ENCODE measurements at places on chromosomes 2 and 18. TPM values are rescaled to one million over a fixed set of nuclear protein-coding genes. Genes with fewer than 3 reads are reported as not detected.

Gene FHL2
- total RNA-seq = 0.38 TPM

Gene IL1F10
- not detected for total RNA-seq

Gene DES
- not detected for total RNA-seq

Gene ADRA2B
- total RNA-seq = 2.0 TPM

Gene CEP192
- 24.3 TPM for total RNA-seq

Gene MEP1B
- total RNA-seq = not detected

Gene COPS7B
- total RNA-seq = 35.0 TPM

Gene ST8SIA3
- total RNA-seq = not detected

Gene MROH2A
- not detected for total RNA-seq

Gene CFAP53
- 0.22 TPM for total RNA-seq

Gene OSBPL6
- total RNA-seq = not detected

Gene C1GALT1C1L
- not detected for total RNA-seq

Gene MC4R
- not detected for total RNA-seq

Gene LBX2
- not detected for total RNA-seq

Gene RAB31
- 0.11 TPM for total RNA-seq

Gene DCDC2C
- total RNA-seq = not detected

Gene UGT1A9
- total RNA-seq = not detected

Gene MPP4
- not detected for total RNA-seq

Gene EIF2AK3
- 44.8 TPM for total RNA-seq

Gene UGT1A5
- not detected for total RNA-seq

Gene PFN4
- total RNA-seq = not detected

Gene ZNF519
- total RNA-seq = 6.8 TPM

Gene C1QL2
- total RNA-seq = not detected

Gene GPR75
- 1.6 TPM for total RNA-seq

Gene RALB
- 3.1 TPM for total RNA-seq

Gene RAX
- total RNA-seq = not detected

Gene GPBAR1
- total RNA-seq = 2.2 TPM

Gene RAB10
- total RNA-seq = 12.7 TPM

Gene LINC00305
- total RNA-seq = not detected

Gene TEX44
- not detected for total RNA-seq

Gene SLC14A1
- 3.0 TPM for total RNA-seq

All from CD8-positive, alpha-beta T cell (primary cell).